Erythroblast (primary cell): ENCODE measurements at places on chromosomes 5 and 9.

DNA sequence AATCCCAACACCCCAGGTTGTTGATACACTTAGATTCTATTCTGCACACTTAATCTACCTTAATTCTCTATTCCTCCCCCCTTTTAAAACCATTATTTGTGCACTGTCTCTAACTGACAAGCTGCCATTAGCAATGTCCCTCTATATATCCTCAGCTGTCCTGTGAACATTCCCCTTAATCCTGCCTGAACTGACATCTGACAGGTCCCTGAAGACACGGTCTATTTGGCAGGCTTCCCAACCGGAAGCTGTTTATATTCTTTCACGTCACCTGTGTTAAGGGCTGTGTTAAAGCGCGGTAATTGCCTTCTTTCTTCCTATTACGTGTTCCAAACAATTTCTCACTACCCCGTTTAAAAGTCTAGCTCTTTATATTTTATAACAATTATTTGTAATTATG is 277.3 kb downstream of the CDH9 start:
- no peak for DNase-seq

DNA sequence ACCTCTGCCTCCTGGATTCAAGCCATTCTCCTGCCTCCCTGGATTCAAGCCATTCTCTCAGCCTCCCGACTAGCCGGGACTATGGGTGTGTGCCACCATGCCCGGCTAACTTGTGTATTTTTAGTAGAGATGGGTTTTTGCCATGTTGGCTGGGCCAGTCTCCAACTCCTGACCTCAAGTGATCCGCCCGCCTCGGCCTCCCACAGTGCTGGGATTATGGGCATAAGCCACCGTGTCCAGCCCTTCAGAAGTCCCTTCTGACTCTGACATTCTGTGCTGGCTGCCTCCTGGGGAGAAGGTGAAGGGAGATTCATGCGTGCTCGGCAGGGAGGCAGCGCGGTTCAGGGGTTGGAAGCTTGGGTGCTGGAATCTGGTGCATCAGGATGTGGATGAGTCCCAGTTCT is 28.8 kb downstream of the PRRX2 start:
- DNase-seq: no peak

GRCh38 chr5:167512111-167512510 is 779.3 kb upstream of the WWC1 start:
- no peak for DNase-seq

- DNase-seq: no peak
Observed at GRCh38 chr5:143064218-143064641, 294.1 kb downstream of the ARHGAP26 start.

DNA sequence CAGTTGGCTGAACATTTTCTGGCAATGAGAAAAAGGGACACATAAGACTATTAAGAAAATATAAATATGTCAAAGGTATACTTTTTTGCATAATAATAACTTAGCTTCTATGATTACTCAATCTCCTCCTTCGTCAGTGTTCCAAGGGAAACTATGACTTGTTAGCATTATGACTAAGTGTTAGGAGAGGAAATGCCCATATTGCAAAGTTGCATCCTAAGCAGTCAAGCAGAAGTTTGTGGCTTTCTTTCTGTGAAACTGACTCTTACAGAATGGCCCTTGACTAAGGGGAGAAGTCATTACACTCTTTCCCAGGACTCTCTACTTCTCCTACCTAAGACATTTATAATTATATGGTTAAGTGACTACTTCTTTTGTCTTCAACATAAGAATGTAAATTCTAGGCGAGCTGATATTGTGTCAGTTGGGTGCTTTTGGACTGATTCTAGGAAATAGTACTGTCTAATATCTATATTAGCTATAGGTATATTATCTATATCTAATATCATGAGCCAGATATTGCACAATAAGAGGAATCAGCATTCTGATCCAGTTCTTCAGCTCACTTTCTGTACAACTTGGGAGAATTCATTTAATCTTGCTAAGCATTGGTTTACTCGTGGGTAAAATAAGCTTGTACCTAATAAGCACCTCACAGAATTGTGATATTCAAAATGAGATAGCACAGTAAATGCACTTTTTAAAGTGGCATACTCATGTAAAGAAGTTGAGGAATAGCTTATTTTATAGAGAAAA is 16.4 kb upstream of the SPINK6 start:
- no peak for DNase-seq

DNA sequence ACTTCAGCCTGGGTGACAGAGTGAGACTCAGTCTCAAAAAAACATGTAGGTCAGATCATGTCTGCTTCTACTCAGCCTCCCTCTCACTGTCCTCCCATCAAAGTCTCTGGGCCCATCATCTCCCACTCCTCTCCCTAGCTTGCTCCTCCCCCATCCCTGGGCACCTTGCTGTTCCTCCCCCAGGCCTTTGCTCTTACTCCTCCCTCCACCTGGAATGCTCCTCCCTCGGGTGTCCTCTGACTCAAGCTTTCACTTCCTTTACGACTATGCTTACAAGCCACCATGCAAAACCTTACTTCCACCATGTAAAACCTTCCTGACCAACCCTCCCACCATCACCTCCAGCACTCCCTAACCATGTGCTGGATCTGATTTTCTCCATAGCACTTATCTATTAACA is 51.5 kb downstream of the MTMR12 start:
- no peak for DNase-seq

DNA sequence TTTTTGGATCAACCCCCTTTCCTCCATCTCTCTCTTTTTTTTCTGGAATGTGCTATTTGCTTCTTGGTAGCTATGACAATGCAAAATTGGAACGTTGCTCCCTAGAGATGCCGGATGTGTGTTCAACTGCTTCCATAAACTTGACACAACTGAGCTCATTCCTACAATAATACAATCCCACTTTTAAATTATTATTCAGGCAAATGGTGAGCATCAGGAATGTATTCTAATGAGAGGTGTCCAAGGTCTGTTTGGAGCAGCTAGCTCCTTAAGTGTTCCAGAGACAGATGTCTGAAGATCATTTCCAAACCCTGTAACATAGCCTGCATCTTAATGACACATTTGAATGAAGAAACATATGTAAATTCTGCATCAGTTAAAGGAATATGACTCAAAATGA is 518.4 kb downstream of the TAF11L14 start:
- DNase-seq: no peak

DNA sequence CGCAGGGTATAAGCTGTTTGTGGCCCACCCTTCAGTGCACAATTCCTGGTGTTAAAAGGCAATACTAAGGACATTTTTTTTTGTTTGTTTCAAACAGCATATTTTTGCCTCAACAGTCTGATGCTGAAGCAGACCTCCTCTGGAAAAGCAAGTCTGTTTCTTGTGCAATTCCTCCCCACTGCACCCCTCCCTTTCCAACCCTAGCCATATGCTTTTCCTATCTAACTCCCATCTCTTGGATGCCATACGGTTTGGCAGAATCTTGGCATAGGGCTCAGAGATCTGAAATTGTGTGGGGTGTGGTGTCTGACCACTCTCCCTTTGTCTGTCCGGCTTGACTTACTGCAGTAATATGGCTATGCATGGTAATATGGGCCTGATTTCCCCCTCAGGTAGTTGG is 161.6 kb downstream of the TMEM38B start:
- DNase-seq: no peak

- DNase-seq: no peak
Observed at GRCh38 chr5:7941692-7942091, 72.7 kb downstream of the MTRR start.

DNA sequence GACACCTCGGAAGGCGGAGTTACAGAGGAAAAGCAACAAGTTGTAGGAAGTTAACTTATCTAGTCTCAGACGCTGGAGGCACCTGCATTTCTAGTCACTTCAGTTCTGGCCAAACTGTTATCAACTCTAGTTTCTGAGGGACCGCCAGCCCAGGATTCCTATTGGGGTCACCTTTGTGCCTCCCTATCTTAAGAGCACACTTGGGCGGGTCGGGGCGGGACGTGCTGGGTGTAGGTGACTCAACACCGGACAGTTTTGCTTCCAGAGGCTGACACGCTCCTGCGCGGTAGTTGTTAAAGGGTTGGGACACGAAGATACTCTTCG is 679 bp upstream of the KDM4C start:
- DNase-seq: peak; percentile 96

DNA sequence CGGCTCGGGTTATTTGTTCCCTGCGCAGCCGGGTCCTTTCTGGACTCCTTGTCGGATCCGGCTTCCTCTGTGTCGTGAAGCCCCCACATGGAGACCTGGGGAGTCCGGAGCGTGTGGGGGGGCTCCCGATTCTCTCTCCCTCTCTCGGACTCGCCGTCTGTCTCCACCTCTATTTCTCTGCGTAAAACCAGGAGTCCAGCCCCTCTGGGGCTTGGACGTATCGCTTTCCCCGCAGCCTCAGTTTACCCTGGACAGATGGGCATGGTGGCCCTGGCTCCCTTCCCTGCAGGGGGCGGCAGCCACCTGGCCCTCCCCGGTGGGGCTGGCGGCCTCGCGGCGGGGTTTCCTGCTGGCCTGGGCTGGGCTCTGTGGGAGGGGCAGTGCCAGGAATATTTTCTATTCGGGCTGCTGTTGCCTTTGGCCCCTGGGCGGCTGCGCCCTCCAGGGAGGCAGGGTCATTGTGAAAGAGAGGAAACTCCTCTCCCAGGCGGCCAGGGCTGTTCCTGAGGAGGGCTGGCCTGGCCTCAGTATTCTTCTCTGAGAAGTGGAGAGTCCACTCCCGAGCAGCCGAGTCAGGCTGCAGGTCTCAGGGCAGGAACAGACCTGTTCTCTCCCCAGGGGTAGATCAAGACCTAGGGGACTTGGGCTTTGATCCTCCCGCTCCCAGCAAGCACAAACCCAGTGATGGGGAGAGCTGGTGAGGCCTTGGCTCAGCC is 665 bp downstream of the ASS1 start:
- DNase-seq: no peak

DNA sequence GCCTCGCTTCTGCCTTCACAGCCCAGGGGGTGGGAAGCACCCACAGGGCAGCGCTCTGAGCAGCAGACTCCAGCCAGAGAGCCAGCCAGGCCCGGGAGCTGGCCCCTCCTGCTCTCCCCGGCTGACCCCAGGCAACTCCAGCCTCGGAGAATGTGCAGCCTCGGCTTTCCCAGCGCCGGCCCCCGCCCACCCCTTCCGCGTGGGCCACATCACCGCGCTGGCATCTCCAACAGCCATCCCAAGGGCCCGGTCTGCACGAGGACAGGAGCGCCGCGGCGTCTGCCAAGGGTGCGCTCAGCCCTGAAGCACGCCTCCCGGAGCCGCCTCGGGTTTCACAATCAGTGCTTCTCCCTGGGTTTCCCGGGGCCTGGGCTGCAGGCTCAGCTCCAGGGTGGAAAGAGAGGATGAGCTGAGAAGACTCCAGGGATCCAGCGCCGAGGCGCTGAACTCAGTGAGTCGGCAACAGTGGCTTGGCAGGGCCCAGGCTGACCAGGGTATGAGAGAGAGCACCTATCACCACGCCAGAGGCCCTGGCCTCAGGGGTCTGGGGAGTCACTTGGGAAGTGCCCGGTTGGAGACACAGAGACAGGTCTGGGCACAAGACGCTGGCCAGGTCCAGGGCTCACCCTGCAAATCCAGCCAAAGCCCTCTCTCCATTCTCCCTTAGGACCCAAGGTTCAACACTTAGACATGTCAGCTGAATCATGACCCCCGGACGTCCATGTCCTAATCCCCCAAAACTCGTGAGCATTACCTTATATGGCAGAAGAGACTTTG is 79.6 kb downstream of the ADAMTS2 start:
- no peak for DNase-seq
